Stimulated activated CD8-positive, alpha-beta memory T cell treated with anti-CD3 and anti-CD28 coated beads, Interleukin-7, amount 100 ng/mL, for 1 hour (primary cell): ENCODE measurements at places on chromosomes 16 and 17.

GRCh38 chr17:68356520-68356919 is 65.2 kb downstream of the ARSG start:
- DNase-seq = no peak

- DNase-seq = no peak
Observed at GRCh38 chr17:17751489-17752088, 70.3 kb downstream of the RAI1 start.

DNA sequence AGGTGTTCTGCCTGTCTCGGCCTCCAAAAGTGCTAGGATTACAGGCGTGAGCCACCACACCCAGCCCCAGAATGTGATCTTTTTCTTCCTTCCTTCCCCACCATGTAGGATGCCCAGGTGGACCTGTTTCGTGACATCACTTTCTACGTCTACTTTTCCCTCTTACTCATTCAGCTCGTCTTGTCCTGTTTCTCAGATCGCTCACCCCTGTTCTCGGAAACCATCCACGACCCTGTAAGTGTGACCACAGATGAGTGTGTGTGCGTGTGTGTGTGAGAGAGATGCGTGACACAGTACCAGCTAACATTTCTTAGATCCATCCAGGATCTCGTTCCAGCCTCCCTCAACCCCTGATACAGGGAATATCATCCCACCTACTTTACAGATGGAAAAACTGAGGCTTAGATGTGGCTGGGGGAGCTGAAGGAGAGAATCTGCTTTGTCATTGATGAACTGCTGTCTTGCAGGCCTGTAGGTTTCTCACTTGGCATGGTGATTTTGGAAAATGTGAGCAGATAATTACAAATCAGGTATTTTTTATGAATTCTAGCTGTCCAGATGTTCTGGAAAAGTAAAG is 67.1 kb downstream of the ABCC1 start:
- no peak for DNase-seq

- no peak for DNase-seq
Observed at GRCh38 chr16:4681471-4682083, 11.8 kb upstream of the NUDT16L1 start.

DNA sequence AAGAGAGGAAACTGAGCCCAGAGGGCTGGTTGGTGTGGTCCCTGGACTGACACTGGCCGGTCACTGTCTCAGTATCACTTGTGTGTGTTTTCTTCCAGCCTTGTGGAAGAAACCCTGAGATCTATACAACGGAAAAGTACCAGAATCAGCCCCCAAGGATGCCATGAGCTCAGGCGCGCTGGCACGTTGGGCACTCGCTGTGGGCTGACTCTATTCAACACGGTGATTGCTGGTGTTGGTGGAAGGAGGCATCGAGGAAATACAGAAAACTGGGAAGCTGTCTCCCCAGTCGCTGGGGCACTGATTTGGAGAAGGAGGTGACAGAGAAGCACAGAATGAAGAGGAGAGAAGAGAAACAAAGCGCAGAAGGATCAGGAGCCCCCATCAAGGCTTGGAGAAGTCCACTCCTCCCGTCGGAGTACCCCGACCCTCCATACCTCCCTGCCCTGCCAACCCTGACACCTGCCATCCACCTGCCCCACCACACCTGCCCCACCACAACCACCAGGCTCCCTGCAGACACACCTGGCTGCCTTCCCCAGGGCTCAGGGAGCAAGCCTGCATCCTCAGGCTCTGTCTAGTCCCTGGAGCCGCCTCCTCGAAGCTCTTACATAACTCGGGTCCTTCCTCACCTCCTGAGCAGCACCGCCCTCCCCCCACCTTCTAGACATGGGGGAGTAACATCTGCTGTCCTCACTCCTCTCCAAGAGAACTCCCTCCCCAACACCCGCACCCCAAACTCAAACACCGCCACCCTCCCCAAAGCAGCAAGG is 66.5 kb downstream of the RBFOX3 start:
- DNase-seq = no peak

DNA sequence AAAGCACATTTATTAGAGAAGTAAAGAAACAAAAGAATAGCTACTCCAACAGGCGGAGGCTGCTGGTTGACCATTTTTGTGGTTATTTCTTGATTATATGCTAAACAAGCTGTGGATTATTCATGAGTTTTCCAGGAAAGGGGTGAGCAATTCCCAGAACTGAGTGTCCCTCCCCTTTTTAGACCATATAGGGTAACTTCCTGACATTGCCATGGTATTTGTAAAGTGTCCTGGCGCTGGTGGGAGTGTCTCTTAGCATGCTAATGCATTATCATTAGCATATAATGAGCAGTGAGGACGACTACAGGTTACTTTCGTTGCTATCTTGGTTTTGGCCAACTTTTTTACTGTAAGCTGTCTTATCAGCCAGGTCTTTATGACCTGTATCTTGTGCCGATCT is 12.2 kb upstream of the HS3ST4 start:
- DNase-seq = no peak

DNA sequence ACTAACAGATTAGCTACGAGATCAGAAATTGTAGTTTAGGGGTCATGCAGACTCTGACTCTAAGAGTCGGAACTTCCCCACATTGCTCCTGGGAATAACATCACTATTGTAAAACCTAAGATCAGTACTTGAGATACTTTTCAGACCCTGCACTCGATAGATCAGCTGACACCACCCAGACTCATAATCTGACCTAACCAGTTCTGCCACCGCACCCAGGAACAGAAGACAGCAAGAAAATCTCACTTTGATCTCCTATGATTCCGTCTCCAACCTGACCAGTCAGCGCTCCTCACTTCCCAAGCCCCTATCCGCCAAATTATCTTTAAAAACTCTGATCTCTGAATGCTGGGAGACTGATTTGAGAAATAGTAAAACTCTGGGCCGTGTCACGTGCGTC is 27.2 kb upstream of the ASGR2 start:
- DNase-seq = no peak

DNA sequence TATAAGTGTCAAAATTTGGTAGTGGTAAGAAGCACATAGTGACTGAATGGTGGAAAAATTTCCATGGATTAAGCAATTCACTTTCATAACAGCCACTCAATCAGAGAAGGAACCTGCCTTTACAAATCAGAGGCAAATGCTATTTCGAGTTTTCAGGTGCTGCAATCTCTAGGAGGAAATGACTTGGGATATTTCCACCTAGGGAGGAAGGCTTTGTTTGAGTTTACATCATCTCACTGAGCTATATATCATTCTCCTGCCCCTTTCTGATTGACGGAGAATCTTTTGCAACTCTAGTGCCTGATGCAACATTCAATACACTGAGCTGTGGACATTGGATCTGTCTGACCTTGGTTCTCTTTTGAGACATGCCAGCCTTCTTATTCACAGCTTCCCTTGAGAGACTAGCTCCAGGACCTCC is 26.3 kb downstream of the MARCHF10 start:
- no peak for DNase-seq
